Brain (organoid and tissue), 16 donors: ENCODE measurements at places on chromosomes 4 and X.

GRCh38 chrX:23386726-23387125, 52.1 kb downstream of the PTCHD1 start:
- no peak for DNase-seq

DNA sequence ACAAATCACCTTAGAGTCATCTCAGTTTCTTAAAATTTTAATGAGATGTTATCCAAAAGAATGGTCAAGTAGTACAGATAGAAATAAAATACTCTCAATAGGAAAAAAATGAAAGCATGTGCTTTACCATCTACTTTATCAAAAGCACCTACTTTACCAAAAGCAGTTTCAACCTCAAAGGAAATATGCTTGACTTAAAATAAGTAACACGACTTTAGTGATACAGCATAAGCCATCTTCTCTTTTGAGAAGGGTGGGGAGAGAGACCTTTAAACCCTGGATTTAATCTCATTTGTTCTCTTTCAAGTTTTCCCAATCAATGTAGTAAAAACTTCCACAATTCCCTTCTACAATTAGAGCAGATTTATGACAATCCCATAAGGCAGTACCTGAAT, 26.5 kb downstream of the OTUD4 start:
- DNase-seq = no peak

- no peak for DNase-seq
These were observed 9.3 kb downstream of the CD99L2 start for GRCh38 chrX:150889131-150889530.

GRCh38 chrX:53768451-53768850, 81.9 kb upstream of the HUWE1 start:
- DNase-seq = no peak

- DNase-seq = no peak
These were observed 87.1 kb downstream of the TSPAN5 start for GRCh38 chr4:98571161-98571786.

- no peak for DNase-seq
These were observed 82.8 kb downstream of the CHIC2 start for GRCh38 chr4:53981567-53981966.

DNA sequence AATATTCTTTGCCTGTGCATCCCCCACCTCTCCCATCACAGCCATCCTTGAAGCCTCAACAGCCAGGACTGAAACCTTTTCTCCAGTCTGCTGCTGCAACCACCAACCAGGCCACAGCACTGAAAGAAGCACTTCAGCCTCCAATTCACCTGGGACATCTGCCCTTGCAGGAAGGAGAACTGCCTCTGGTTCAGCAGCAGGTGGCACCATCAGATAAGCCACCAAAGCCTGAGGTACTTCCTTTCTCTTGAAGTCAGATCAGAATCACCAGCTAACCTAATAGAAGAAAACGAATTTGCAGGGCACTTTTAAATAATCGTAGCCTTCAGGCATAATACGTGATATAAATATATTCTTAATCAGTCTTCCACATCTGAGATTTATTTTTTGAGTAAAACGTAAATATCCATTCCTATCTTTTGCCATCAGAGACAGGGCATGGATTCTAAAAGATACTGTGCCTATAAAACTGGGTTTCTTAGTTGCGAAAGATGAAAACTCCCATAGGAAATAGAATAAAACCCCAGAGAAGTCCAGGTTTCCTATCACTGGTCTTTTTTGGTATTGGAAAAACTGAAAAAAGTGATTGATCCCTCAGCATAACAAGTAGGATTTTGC, 9.5 kb downstream of the AMBN start:
- peak; percentile 25 for DNase-seq

DNA sequence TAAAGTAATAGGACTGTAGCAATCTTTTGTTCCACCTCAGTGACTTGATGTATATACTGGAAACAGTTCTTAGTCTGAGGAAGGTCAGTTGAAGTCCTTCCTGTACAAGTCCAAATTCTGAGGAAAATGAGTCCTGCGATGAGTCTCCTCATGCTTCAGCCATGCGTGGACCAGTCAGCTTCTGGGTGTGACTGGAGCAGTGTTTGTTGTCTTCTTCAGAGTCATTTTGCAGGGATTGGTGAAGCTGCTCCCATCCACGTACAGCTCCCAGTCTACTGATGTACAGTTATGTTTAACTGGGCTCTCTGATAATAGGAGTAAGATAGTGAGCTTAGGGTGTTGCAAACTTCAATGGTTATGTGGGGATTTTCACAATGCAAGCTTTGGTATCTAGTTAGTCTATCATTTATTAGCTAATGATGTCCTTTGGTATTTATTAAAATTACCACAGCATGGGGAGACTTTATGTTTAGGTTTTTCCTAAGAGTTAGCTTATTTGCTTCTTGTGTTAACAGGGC, 3.4 kb downstream of the UGT2B17 start:
- DNase-seq = no peak
